ENCODE measurements at places on chromosomes 4 and X. TPM values are rescaled to one million over a fixed set of nuclear protein-coding genes. Genes with fewer than 3 reads are reported as not detected.

CSAG2 gene
- total RNA-seq, result not detected

C4orf46 gene
- total RNA-seq, result 6.9 TPM

ZIC3 gene
- not detected for total RNA-seq

ATOH1 gene
- total RNA-seq, result not detected

DMD gene
- total RNA-seq, result 0.26 TPM

C4orf54 gene
- not detected for total RNA-seq

GAGE2A gene
- total RNA-seq, result not detected

ZCCHC12 gene
- total RNA-seq, result not detected

CT45A2 gene
- total RNA-seq, result not detected

ZNF732 gene
- 0.09 TPM for total RNA-seq

ARHGAP6 gene
- 5.5 TPM for total RNA-seq

GATA1 gene
- not detected for total RNA-seq

PTTG2 gene
- not detected for total RNA-seq

MAB21L2 gene
- total RNA-seq, result 0.32 TPM

Measured in bronchial smooth muscle cell (primary cell).